ENCODE measurements at places on chromosomes 13 and 19.

- DNase-seq: peak; percentile 78
Measured at GRCh38 chr13:20400774-20401173, 124.9 kb downstream of the CRYL1 start.

- DNase-seq: no peak
Measured at GRCh38 chr13:72698164-72698563, 29.3 kb downstream of the MZT1 start.

DNA sequence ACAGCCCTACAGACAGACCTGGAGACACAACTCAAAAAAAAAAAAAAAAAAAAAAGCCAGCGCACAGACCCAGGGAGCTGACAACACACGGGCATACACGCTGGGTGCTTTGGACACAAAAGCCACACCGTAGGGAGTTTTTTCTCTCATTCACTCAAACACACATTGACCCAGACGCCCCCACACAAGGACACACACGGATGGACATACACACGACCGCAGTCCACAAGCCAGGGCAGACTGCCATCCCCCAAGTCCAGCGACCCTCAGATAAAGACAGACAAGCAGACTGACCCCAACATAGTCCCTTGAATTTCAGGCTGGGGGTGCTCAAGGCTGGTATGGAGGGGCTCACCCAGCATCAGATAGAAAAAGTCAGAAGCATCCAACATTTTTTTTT is 12.0 kb upstream of the TUBB4A start:
- no peak for DNase-seq

DNA sequence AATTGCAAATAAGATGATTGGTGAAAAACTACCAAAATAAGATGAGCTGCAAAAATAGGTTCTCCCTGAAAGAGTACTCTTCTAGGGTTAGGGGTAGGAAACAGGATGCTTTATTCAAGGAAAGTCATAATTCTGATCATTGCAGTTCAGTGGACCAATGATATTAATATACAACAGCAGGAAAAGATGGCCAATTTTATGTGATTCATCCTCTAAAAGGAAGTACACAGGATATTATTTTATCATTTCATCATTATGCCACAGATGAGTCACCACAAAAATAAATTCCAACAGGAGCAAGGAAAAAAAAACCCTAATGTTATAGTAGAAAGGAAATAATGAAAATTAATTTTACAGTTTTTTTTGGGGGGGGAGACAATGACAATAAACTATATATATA is 205.0 kb downstream of the NALCN start:
- DNase-seq: peak; percentile 74

DNA sequence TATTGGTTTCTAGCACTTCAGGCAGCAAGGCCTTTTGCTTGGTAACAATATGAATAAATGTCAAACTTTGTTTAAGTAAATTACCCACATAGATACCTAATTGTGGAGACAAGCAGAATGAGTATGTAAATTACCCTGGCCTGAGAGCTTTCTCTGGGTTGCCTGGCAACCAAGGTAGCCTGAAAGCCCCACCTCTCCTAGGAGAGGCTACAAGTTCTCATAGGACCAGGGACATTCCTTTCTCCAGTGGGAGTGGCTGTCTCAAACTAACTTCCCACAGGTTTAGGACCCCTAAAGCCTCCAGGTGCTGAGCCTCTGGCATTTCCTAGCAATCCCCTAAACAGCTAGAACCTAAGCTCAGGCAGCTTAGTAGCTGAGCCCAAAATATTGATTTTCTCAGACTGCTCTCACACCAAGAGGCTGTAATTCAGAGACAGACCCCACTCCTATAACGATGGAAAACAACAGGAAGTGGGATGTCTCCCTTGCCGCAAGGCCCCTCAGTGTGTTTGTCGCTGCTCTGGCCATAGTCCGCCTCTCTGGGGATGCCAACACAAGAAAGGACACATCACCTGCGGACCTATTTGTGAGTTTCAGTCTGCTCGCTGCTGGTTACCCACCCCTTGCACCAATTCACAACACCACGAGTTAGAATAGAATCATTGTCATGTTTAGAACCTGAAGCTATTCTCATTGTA is 207.3 kb downstream of the DLEU7 start:
- DNase-seq: no peak

- peak; percentile 11 for DNase-seq
Measured at GRCh38 chr13:27338816-27339215, 68.2 kb downstream of the RASL11A start.

Data from EL (cell line).